ENCODE measurements at places on chromosomes 3 and 15. TPM values are rescaled to one million over a fixed set of nuclear protein-coding genes. Genes with fewer than 3 reads are reported as not detected.

The PLA2G4D gene
- not detected for total RNA-seq

- DNase-seq: no peak
These were observed 7.2 kb downstream of the TM4SF1 start for GRCh38 chr3:149369991-149370866.

DNA sequence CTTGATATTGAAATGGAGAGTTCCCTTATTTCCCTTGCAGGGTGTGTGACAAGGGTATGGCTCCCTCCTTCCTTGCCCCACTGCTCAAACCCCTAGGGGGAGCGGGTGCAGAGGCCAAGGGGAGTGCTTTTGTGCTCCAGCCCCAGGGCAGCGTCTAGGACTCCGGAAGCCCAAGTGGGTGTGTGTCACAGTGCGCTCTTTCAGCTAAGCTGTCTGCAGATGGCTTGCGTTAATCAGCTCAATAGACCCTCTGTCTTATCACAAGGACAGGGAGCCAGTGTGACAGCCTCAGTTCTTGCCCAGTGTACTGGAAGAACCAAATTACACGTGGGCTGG, 523.6 kb upstream of the LMCD1 start:
- no peak for DNase-seq

The LARP6 gene
- 86.2 TPM for total RNA-seq

GRCh38 chr15:97786741-97787140, 173.8 kb upstream of the ARRDC4 start:
- DNase-seq: no peak

GRCh38 chr3:58336135-58336882, 3.6 kb downstream of the PXK start:
- DNase-seq: no peak

The TTLL13 gene
- 0.25 TPM for total RNA-seq

DNA sequence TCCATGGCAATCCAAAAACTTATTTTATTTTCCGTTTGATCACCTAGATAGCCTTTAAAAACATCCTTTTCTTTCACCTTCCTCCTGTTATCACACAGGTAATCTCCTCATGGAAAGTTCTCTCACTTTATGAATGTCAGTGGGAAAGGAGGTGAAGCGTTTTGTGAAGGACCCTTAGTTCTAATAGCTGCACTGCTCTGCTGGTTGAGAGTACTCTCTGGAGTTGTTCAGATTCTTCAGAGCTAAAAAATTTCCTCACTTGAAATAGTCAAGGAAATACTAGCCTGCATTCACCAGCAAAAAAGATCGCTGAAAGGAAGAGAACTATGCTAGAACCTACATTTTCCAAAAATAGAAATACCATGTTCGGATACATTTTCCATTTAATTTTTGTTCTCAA, 934.9 kb downstream of the VGLL3 start:
- no peak for DNase-seq

The SYNM gene
- 264 TPM for total RNA-seq

GRCh38 chr3:155390351-155390750, 96.9 kb upstream of the STRIT1 start:
- no peak for DNase-seq

DNA sequence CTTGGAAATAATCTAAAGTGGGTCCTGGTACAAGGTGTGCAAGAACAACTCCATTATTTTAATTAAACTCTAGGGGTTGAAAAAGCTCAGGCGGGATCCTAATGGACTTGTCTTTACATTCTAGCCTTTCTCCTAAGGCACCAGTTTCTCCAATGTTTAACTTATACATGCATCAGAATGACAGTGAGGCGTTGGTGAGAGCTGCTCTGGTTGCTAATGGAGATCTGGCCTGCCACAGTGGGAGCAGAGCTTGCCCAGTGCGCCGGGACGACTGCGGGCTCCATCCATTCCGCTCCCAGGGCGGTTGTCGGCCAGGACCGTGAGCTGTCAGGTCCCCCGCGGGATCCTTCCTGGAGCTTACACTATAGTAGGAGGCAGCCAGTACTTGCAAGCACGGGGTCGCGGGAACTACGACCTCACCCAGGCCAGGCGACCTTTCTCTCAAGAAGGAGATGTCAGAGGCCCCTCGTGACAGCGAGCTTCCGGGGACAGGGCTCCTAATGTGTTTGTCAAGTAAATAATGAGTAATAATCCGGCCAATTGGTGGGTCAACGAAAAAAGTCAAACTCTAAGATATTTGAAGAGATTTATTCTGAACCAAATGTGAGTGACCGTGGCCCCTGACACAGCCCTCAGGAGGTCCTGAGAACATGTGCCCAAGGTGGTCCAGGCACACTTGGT, 991 bp upstream of the HIGD1A start:
- no peak for DNase-seq

DNA sequence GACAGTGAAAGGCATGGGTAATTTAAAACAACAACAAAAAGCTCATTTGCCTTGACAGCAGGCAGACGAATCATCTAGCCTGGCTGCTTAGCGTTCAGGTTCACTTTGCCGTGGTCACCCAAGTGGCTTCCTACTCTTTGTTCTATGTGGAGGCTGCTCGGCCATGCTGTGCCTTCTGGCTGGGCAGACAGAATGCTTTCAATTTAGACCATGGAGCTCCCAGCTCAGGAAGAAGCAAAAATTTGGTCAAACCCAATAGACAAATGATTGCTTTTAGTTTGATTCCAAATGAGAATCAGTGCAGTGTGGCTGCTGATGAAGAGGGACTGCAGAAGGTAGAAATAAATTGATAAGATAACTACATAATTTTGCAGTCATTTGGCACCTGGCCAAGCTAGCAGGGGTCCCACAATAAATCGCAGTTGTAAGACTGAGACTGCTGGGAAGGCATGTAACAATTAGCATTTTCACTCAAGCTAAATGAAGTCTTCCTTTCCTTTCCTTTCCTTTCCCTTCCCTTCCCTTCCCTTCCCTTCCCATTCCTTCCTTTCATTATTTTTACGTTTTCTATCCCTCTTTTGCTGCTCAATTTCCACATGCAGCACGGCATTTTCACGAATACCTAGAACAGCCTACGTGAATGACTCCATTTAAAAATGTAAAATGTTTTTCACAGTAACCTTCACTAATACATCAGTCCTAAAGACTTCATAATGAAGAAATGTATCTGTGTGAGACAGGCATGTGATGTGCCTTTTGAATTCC, 360.4 kb upstream of the TGFBR2 start:
- no peak for DNase-seq

DNA sequence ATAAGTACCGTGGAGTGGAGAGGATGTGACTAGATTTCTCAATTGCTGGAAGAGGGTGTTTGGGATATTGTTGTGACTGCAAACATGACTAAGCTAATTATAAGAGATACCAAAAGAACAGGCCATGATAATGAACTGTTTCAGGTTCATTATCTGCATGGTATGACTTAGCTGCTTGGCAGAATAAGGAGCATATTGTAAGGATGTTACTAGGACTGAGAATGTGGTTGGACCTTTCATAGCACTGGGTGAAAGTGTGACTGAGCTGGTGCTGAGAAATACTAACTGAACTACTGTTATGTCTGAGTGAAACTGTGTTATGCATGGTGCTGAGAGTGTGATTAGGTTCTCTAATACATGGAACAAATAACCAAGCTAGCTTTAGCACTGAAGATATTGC, 11.0 kb downstream of the SCN10A start:
- DNase-seq: no peak

DNA sequence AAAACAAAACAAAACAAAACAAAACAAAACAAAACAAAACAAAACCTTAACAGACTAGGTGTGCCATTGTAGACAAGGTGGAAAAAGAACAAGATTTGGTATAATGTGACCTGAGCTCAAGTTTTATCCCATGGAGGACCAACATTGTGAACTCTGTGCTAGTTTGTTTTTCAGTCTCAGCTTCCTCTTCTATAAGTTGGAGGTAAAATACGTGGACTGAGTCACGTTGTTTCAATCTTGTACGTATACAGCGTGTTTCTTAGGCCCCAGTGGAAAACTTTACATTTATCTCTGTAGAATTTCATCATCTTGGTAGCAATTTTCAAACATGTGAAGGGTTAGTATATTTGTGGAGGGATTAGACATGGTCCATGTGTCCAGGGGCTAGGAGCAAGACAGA, 261.6 kb downstream of the CD47 start:
- no peak for DNase-seq

- DNase-seq: peak; percentile 16
These were observed 405.6 kb downstream of the NTRK3 start for GRCh38 chr15:87850916-87851315.

- DNase-seq: no peak
These were observed 202.3 kb upstream of the MRPL3 start for GRCh38 chr3:131705099-131705498.

The ACSBG1 gene
- total RNA-seq: not detected

- DNase-seq: no peak
These were observed 76.4 kb upstream of the ETV5 start for GRCh38 chr3:186185194-186185787.

The KLHL24 gene
- total RNA-seq: 263 TPM

GRCh38 chr3:53420831-53421230, 73.5 kb upstream of the DCP1A start:
- DNase-seq: no peak

The THPO gene
- 0.16 TPM for total RNA-seq

DNA sequence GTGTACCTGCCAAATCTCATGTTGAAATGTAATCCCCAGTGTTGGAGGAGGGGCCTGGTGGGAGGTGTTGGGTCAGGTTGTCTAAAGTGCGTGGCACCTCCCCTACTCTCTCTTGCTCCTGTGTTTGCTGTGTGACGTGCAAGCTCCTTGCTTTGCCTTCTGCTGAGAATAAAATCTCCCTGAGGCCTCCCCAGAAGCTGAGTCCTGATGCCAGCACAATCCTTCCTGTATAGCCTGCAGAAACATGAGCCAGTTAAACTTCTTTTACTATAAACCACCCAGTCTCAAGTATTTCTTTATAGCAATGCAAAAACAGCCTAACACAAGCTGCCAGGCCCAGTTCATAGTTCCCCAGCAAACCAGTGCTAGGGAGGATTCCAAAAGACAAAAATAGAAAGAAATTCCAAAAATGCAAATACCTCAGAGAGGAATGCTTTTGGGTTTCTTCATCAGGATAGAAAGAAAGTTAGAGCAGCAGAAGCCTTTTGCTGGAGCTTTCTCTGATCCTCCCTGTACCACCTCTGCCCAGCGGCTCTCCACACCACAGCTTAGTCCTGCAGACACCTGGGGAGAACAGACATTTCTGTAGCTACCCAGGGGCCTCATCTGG, 25.9 kb upstream of the CDV3 start:
- no peak for DNase-seq

DNA sequence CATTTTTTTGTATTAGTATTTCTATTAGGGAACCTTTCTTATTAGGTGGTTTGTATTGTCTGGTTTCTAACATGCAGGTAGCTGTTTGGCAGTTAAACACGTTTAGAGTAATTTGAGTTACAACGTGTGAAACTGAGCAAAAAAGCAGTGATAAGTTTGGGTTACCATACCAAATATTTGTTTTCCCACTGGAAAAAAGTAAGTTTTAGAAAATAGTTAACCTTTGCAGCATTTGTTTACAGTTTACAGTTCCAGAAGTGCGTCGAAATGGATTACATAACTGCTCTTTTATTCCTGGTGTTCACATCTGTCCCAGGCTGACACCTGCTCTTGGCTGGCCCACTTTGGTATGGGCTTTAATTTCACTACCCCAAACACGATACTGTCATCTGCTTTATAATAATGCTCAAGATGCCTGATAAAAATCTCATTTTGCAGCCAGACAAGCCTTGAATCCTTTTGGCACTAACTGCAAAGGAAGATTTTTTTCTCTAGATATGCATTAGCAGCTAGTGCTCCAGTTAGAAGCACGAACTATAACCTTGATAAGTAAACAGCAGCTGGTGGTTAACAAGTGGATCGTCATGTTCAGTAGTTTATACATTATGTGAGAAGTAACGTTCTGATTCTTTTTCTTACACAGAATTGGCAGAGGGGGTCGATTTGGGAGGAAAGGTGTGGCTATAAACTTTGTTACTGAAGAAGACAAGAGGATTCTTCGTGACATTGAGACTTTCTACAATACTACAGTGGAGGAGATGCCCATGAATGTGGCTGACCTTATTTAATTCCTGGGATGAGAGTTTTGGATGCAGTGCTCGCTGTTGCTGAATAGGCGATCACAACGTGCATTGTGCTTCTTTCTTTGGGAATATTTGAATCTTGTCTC, 5.3 kb downstream of the EIF4A2 start:
- DNase-seq: no peak

GRCh38 chr3:101010296-101010695, 17.1 kb upstream of the ABI3BP start:
- DNase-seq: no peak

The HTR3E gene
- total RNA-seq: not detected

DNA sequence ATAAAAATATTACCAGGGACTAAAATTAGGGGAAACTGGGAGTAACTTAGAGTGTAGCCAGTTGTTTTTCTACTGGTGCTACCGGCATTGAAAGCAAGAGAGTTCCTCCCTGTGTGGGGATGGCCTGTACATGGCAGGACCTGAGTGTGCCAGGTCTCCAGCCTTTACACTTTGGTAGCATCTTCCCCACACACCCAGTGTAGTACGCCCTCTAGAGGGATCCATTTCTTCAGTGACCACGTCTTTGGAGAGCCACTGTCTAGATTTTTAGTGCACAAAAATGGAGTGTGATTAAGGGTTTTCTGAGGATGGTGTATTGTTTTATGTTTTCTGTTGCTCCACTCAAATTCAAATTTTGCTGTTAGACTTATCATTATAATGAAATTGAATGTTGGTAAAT, 507.0 kb upstream of the TPRG1 start:
- no peak for DNase-seq

DNA sequence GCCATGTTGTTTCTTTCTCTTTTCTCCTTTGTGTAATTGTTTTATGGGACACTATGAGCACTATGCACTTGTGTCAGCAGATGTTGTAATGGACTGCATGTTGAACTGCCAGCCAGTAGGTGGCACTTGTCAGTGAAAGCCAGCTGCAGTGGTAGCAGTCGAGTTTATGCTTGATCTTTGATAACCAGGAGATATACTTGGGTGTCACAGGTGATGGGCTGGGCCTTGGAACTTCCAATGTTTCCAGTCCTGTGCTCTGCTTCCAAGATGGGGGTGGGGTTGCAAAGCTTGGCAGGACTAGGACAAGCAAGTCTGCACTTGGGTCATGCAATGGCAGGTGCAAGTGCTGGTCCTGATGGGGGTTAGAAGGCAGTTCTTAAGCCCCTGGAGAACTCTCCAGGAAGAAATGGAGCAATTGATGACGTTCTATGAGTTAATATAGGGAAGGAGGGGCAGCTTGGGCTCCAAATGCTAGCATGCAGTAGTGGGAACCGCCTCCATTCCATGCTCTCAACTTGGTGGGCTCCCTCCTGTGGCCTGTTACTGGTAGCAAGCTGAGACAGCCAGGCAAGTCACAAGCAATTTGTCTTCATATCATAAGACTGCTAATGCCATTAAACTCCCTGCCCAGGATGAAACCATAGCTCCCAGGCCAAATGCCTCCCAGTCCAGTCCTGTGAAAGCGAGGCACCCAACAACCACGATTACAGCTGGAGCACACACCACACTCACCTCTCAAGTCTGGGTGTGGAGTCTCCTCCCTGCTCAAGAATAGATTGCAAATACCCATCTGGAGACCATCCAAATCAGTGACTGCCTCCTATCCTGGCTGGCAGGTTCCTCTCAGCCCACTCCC, 287.2 kb downstream of the CGGBP1 start:
- peak; percentile 4 for DNase-seq

All from heart right ventricle (tissue), 16 donors.